Type B pancreatic cell (in vitro differentiated cells): ENCODE measurements at places on chromosomes 6 and 20.

- DNase-seq = no peak
Measured at GRCh38 chr20:36543184-36544133, 2.1 kb downstream of the MYL9 start.

DNA sequence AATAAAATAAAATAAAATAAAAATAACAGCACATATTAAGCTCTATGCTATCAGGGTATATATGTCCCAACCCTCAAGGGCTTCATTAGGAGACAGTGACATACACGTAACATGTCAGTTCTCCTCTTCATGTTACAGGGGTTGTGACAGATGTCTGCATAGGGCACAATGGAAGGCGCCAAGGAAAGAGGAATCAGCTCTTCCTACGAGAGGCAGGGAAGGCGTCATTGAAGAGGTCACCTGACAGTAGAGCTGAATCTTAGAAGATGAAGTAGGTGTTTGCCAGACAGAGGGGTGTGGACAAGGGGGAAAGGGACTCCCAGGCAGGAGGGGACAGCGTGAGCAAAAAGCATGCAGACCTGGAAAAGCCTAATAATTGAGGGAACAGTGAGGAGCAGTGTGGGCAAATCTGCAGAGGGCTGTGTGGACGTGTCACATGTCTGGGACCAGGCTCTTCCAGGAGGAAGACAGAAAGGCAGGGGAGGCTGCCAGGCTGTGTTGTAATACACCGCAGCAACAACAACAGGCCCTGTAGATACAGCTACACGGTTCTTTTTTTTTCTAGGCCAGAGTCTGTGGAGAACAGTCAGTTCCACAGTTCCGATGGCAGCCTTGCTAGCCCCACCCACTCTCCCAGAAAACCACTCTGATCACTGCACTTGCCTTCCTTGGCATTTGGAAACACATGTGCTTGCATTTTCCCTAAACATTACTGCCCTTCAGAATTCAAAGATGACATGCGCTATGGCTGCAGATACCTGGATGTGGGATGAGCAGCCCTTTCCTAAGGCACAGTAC is 2.5 kb upstream of the FKBP5 start:
- no peak for DNase-seq

GRCh38 chr6:94300424-94301144 is 881.2 kb upstream of the EPHA7 start:
- no peak for DNase-seq

DNA sequence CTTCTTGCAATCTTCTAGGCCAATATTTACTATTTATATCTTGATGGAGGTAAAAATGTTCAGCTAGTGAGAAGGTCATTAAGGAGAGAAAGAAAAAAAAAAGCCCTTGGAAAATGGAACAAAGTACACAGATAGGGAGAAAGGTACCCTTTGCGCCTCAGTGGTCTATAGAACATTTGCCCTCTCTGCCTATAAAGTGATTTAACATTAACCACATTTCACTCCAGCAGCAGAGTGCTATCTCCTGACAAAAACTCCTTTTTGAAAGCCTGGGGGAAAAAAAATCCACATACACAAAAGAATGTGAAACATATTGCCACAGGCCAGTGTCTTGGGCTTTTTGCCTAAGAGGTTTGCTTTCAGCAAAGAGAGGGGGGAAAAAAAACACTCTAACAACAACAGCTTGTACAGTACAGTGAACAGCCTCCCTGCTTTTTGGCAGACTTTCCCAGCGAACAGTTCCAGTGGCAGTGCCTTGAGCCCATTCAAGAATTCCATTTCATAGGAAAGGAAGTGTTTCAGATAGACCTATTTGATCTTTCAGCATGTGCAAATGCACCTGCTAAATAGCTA is 695 bp downstream of the ARHGAP18 start:
- no peak for DNase-seq

DNA sequence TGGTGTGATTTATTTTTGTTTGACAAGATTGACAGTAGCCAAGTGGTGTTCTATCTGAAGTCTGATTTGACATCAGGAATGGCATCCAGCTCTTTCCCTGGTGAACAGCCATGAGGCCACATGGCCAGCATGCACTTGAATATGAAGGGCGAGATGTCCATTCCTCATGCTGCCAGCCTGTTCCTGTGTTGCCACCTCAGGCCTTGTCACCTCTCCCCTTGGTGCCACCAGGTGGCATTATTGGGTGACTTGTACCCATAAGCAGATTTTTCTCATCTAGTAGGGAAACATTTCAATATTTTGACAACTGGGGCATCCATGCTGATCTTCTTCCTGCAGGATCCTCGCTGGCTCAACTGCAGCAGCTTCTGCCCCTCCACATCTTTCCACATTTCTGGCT is 199.1 kb downstream of the ERMARD start:
- no peak for DNase-seq
